ENCODE measurements at places on chromosomes 3 and 15.

GRCh38 chr15:75042730-75043508 is 19.5 kb downstream of the PPCDC start:
- no peak for DNase-seq

DNA sequence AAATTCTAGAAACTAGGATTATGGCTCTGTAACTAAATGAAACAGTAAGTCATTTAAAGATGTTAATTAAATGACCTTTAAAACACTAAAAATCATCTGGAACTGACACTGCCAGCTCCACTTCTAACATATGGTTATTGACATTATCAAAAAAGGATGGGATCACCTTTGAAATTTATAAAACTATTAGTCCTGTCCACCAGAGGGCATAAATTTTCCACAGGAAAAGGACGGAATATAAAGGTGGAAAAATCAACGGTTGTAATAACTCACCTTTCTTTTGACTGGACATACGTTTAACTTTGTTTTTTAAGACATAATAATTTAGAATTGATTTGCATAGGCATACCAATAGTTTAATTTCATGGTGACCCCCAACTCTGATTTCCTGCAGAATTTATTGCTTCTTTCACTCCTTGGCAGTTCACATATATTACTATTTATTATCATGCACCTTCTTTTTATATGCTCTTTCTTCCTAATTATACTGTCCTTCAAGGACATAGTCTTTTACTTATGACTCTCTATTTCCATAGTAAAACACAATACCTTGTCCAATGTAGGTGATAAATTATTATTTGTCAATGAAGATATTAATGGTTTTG is 345.7 kb downstream of the CADM2 start:
- DNase-seq: no peak

DNA sequence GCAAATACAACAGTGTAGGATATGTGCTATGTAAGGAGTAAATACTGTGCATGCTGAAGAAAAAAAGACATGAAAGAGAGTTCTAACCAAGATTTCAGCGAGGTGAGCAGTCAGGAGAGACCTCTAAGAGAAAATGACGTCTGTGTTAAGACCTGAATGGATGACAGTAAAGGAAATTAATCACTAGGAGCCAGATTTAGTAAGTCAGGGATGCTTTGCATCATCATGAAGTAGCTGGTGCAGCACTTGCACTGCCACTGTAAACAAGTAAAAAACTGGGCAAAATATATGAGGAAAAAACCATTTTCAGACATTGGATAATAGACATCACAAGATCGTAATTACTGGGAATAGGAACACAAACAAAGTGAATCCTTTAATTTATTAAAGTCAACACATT is 32.6 kb downstream of the RTP4 start:
- DNase-seq: no peak

GRCh38 chr3:34140616-34141015 is 342.2 kb downstream of the PDCD6IP start:
- DNase-seq: no peak

DNA sequence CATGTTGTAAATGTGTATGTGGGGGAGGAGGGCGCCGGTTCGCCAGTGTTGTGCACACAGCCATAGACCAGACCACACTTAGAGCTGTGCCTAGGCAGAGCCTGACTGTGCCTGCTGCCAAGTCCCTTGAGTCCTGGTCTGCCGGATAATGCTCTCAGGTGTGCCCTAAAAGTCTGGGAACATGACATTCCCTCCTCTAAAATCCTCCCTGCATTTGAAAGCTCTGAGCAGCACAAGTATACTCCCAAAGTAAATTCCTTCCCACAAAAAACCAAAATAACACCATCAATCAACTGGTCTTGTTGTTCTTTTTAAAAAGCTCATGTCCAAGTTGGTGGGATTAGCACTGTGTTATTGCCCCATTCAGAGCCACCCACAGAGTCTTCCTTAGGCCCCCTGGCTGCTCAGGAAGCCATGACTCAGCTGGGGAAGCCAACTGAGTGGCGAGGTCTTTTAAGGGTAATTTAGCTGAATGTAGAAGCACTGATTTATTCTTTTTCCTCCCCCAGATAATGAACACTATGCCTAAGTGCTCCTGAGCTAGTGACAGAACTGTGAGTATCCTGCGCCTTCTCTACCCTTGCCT is 147.8 kb upstream of the MCTP2 start:
- DNase-seq: no peak

- no peak for DNase-seq
These were observed 3.0 kb upstream of the CSRNP1 start for GRCh38 chr3:39156421-39156820.

DNA sequence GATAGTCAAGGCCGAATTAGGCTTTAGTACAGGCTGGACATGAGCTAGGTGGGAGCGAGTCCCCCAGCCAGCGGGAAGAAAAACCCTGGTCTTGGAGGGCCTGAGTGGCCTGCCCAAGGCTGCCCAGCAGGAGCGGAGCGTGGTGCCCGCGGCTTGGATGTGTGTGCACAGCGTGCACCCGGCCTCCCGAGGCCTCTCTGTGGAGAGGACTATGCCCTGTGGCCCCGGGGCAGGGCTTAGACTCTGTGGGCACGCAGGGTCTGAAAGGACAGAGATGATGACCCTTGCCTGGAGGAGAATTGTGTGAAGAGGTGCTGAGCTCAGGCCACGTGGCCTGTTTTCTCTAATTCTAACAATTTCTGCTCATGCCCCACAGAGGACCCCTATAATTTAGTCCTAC is 124.6 kb upstream of the IQSEC1 start:
- DNase-seq: no peak

- DNase-seq: no peak
These were observed 606.6 kb downstream of the TBL1XR1 start for GRCh38 chr3:176590722-176591121.

GRCh38 chr15:78808550-78808949 is 2.7 kb downstream of the ADAMTS7 start:
- no peak for DNase-seq

DNA sequence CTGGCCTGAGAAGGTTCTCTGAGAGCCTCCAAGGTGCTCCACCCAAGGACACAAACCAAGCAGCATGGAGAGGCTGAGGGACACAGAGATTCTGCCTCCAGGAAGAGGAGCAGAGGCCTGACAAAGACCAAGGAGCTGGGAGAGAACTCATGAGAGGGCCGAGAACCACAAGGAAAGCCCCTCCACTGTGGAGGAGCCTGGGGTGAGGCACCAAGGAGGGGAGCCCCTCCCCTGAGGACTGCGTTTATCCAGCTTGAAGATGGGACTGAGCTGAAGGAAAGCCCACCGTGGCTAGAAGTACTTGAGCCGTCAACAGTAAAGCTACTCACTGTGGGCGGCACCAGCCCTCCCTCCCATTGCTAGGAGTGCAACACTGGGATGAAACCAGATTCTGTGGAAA is 63.1 kb upstream of the MEF2A start:
- no peak for DNase-seq

DNA sequence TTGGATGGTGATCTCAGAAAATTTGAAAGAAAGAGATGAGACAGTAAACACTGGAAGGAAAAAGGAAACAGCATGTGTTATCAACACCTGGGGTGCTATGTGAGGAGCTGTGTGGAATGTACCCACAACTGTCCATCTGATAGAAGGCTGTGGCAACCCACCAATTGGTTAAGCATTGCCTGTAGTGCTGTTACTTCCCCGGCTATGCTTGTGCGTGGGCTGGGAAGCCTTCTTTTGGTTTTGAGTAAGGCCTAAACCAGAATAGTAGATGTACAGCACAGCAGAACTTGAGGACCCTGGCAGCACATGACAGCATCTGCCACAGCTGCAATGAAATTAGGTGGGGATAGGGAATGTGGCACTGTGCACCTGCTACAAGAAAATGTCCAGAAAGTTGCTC is 184.5 kb downstream of the FHIT start:
- no peak for DNase-seq

DNA sequence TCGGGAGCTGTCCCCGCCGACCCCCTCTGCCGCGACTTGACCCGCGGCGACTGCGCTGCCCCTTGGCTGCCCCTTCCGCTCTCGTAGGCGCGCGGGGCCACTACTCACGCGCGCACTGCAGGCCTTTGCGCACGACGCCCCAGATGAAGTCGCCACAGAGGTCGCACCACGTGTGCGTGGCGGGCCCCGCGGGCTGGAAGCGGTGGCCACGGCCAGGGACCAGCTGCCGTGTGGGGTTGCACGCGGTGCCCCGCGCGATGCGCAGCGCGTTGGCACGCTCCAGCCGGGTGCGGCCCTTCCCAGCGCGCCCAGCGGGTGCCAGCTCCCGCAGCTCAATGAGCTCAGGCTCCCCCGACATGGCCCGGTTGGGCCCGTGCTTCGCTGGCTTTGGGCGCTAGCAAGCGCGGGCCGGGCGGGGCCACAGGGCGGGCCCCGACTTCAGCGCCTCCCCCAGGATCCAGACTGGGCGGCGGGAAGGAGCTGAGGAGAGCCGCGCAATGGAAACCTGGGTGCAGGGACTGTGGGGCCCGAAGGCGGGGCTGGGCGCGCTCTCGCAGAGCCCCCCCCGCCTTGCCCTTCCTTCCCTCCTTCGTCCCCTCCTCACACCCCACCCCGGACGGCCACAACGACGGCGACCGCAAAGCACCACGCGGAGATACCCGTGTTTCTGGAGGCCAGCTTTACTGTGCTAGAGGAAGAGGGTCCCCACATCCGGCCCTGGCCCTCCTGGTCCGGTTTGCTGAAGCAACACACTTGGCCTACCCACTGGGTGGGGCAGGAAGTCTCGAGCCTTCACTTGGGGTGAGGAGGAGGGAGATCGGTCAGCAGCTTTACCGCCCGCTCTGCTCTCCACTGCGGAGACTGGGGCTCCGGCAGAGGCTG is at the start of gene RASSF1:
Gene RASSF1 (minus strand): TSS at position 389 of the 882 bp plus-strand sequence. CDS start 31 bp downstream, at position 358.
- DNase-seq: no peak

GRCh38 chr3:81910244-81910852 is 148.9 kb upstream of the GBE1 start:
- DNase-seq: no peak

DNA sequence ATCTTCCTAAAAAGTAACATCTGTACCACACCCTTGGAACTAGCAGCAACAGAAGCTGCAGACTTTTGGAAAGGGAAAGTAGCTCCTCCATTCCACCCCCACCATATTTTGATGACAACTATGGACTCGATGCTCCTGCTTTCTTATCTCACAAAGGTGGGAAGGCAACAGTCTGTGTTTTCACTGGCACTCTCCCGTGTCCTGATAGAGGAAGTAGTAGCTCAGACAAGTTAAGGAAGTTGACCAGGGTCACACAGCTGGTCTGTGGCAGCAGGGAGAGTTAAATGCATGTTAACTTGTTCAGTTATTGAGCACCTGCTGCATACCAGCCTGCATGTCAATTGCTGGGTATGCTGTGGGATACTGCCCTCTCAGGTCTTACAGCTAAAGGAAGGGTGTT is 33.1 kb downstream of the BHLHE40 start:
- DNase-seq: no peak

GRCh38 chr3:187810021-187810446 is 64.8 kb upstream of the BCL6 start:
- DNase-seq: no peak

DNA sequence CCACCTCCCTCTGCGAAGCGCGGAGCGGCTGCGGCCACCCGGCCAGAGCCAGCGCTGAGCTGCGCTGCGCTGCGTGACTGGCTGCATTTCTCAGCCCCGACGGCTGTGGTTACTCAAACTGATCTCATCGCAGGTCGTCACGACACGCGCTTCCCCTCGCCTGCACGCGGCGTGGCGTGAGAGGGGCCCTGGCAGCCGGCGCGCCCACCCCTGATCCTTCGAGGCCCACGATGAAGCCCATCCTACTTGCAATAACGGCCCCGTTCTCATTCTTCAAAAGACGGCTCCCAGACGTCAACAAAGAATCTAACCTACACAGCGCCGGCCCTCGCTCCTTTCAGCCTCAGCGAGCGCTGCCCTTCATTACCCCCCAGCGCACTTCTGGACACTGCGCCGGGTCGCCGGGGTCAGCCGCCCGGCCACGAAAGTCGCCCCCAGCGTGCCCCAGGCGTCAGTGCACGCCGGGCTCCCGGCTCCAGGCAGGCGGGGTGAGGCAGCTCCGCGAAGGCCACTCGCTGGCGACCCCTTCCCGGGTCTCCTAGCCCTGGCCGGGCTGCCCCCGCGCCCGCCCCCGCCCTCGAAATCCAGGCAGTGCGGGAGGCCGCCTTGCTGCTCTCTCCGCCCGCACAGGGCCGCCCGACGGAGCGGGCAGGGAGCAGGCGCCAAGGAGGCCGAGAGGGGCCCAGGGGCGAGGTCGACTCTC is 9.9 kb upstream of the LEKR1 start:
- no peak for DNase-seq

DNA sequence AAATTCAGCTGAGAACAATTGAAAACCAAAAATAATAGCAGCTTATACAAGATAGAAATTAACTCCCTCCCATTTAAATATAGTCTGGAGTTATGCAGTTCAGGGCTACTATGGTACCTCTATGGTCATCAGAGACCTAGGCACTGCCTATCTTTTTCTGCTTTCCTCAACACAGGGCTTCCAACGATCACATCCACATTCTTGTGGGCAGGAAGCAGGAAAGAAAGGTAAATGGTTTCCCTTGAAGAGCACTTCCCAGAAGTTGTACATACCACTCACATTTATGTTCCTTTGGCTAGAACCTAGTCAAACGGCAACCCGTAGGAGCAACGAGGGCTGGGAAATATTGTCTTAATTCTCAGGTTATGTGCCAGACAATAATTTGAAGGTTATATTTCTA is 197.7 kb upstream of the PRICKLE2 start:
- DNase-seq: no peak

DNA sequence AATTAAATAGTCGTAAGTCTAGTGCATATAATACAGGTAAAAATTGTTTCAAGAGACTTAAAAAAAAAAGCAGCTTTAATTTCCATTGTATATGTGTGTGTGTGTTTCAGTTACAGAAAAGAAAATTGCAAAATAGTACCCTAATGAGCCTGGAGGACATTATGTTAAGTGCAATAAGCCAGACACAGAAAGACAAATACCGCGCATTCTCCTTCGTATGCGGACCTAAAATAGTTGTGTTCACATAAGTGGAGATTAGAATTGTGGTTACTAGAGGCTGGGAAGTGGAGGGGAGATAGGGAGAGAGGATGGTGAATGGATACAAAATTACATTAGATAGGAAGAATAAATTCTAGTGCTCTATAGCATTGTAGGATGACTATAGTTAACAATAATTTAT is 3.6 kb downstream of the MESD start:
- DNase-seq: no peak

DNA sequence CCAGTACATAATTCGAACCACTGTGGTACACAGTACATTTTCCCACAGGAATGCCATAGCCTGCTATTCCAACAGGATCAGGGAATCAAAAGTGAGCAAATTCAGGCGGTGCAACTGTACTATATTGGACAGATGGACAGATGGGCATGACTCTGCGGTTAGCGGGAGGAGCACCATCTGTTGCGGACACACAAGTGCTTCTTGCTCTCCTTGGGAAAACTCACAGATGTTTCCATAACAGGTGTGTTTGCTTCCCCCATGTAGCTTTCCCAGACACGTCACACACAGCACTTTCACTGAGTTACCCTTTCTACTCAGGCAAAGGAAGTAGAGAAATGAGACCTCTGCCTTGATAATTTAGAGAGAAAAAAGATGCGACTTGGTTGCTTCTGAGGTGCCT is 325.1 kb upstream of the THBS1 start:
- no peak for DNase-seq

GRCh38 chr3:21752749-21753347 is 1.8 kb upstream of the ZNF385D start:
- DNase-seq: no peak

Data from mesothelial cell of epicardium (in vitro differentiated cells).